Pancreas (tissue), 10 donors: ENCODE measurements at places on chromosomes 13 and 19.

GRCh38 chr13:111021270-111021669, 93.8 kb upstream of the ARHGEF7 start:
- no peak overlapping the region for H3K27ac ChIP-seq
- no peak for DNase-seq
- H3K4me3 ChIP-seq, result no peak overlapping the region
- H3K27me3 ChIP-seq, result no peaks in the 10 kb centered on the region

DNA sequence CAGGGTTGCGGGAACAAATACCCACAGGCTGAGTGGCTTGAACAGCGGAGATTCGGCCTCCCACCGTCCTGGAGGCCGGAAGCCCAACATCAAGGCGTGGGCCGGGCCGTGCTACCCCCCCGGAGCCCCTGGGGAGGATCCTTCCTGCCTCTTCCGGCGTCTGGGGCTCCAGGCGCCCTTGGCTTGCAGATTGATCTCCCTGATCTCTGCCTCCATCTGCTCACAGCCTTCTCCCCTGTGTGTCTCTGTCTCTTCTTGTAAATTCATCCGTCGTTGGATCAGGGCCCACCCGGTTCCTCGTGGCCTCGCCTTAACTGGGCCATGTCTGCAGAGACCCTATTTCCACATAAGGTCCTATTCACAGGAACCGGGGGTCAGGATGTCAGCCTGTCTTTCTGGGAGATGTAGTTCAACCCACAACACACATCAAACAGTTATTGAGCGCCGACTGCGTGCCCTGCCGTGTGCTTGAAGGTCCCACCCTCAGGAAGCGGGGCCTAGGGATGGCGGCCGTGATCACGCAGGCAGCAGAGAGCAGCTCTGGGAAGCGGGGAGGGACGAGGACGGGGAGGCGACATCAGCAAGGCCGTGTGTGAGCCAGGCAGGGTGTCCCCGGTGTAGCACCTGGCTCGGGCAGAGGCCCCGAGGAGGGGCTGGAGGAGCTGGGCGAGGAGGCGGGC, 21.3 kb downstream of the HCN2 start:
- DNase-seq, result no peak
- H3K36me3 ChIP-seq, result no peaks in the 10 kb centered on the region
- H3K27ac ChIP-seq, result no peak overlapping the region
- H3K27me3 ChIP-seq, result no peaks in the 10 kb centered on the region

DNA sequence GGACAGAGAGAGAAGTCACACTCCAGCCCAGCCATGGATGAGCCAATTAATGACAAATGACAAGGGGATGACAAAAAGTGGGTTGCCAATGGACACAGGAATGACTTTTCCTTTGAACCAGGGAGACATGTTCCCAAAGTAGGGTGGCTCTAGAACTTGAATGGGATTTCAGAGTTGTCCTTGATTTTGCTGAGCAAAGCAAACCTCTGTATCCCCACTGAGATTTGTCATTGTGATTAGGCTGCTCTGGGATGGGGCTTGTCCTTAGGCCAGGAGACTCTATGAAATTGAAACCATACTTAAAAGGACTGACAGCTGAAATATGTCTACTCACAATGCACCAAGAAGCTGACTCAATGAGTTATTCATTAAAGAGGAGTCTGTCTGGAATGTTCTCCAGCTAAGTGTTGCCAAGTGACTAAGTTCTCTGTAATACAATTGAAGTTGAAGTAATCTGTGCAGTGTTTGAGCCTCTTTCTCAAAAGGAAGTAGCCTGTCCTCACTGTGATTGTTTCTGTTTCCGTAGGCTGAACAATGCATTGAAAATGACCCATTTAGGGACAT, 69.0 kb upstream of the PCDH9 start:
- H3K36me3 ChIP-seq, result no peaks in the 10 kb centered on the region
- no peak overlapping the region for H3K27ac ChIP-seq
- no peaks in the 10 kb centered on the region for H3K4me1 ChIP-seq
- no peak for DNase-seq
- no peak overlapping the region for H3K4me3 ChIP-seq

- H3K4me1 ChIP-seq, result no peaks in the 10 kb centered on the region
- DNase-seq, result no peak
- no peaks in the 10 kb centered on the region for H3K36me3 ChIP-seq
- H3K27me3 ChIP-seq, result no peaks in the 10 kb centered on the region
These were observed 23.7 kb upstream of the MAB21L1 start for GRCh38 chr13:35500144-35500543.

DNA sequence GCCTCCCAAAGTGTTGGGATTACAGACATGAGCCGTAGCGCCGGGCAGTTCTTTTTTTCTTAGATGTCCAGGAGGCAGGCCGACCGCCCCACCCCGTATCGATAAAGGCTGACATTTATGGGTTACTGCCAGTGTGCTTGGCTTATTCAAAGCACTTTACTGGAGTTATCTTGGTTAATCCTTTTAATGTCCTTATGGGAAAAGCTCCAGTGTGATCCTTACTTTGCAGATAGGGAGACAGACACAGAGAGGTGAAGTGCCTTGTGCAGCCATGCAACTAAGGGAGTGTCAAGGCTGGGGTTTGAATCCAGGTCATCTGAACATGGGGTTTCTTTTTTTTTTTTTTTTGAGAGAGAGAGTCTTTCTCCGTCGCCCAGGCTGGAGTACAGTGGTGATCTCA, 19.2 kb downstream of the NCAN start:
- H3K36me3 ChIP-seq, result no peaks in the 10 kb centered on the region
- H3K4me3 ChIP-seq, result no peak overlapping the region
- H3K27me3 ChIP-seq, result no peaks in the 10 kb centered on the region
- no peak for DNase-seq
- H3K4me1 ChIP-seq, result no peaks in the 10 kb centered on the region

DNA sequence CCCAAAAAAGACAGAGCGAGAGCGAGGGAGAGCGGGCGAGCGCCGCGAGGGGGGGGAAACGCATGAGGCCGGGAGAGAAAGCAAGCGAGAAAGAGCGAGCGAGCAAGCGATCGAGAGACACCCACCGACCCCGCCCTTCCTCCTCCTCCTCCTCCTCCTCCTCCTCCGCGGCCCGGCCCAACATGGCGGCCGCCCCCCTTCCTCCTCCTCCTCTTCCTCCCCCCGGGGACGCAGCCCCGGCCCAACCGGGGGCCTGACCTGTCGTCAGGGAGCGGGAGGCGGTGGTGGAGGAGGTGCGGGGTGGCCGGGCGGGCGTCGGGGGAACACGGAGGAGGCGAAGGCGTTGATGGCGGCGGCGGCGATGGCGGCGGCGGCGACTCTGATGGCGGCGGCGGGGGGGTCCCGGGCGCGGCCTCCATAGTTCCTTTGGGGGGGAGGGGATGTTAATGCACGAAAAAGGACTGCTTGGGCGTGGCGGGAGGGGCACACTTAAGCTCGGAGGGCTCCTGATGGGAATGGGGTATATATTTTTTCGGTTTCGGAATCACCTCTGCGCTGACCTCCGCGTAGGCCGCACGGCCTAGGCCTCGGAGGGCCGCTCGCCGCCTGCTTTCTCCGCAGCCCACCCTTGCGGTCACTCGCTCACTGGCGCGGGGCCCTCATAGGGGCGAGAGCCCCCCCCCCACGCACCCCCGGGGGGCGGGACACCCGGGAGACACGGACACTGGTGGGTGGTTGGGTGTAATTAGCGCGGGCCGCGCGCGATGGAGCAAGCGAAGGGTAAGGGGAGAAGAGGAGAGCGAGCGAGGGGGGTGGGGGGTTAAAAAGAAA, 1.2 kb downstream of the ZC3H4 start:
- no peaks in the 10 kb centered on the region for H3K36me3 ChIP-seq
- H3K27me3 ChIP-seq, result no peaks in the 10 kb centered on the region
- peak overlapping the region; percentile 100 for H3K27ac ChIP-seq
- peak overlapping the region; percentile 81 for H3K4me3 ChIP-seq

- H3K27me3 ChIP-seq, result no peaks in the 10 kb centered on the region
- no peaks in the 10 kb centered on the region for H3K36me3 ChIP-seq
- DNase-seq, result no peak
- H3K27ac ChIP-seq, result no peak overlapping the region
- H3K4me3 ChIP-seq, result no peak overlapping the region
These were observed 31.0 kb downstream of the PTPRS start for GRCh38 chr19:5309438-5310204.
